ENCODE measurements at places on chromosomes 5 and 9.
A peak's percentile ranks its signal among the peaks of the same experiment; 100 is the strongest.

DNA sequence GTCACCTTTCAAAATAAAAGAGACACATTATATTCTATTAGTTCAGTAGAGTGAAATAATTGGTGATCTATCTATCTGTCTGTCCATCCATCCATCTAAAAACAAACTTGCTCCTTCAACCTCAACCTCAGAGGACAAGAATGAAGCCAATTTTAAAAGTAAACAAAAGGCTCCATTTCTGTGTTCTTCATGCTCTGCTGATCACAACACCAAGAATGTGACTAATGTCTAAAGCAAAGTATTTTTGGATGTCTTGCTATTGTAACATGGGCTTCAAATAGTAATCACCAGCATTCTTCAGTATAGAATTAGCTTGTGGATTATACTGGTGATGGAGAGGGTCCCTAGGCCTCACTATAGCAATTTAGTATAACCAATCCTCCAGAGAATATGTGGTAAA lies 1304.4 kb downstream of the MAT2B start:
- DNase-seq = no peak

DNA sequence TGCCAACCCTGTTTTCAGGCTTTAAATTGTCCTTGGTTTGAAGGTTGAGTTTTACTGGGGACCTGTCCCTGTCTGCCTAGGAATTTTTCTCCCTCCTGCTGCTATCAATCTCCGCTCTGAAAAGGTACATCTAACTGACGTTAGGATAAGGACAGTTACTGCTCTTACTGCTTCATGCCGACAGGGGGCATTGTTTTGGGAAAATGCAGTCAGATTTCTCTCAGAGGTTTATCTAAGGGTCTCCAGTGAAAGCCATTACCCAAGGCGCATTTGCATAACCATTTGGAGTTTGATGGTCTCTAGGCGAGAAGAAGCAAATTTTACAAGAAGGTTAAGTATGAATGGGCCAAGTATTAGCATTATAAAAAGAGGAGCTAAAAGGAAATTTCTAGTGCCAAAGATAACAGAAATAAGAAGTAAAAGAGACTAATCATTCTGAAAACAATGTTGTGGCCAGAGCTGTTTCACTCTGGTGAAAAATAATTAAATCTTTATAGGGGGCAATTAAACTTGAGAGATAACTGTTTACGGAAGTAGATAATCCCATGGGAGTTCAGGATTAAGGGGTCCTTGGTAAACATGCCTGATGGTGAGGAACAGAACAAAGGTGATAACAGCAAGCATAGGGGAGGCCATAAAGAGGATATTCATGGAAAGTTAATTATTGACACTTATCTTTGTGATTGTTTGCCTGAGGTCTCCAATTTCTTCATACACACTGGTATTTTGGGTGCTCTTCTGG lies 605.0 kb downstream of the MTRR start:
- DNase-seq = no peak

DNA sequence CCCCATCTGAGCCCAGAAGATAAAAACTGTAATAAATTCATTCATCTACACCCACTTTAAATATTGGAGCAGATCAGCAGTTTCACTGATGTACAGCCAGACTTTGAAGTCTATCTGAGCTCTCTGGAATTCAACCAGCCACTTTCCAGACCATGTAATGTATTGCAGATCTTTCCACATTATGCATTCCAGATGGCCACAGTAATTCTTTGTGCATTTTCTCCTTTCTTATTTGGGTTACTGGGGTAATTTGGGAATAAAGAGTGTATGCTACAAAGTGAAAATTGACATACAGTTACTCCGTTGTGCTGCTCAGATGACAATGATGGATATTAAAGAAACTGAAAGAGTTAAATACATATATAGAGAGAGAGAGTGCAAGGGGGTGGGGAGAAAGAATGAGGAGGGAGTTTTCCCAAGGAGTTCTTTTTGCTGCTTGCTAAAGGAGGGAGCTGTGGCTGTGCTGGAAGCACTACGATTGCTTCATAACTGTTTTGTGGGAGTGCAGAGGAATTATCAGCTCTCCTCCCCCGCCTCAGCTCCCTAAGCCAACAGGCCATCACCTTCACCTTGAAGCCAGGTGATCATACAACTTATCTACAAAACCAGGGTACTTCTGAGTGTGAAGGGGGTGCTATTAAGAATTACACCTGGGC lies 152.8 kb downstream of the GAS1 start:
- DNase-seq = no peak

- peak; percentile 33 for DNase-seq
Measured at GRCh38 chr5:23820765-23821471, 313.5 kb downstream of the PRDM9 start.

DNA sequence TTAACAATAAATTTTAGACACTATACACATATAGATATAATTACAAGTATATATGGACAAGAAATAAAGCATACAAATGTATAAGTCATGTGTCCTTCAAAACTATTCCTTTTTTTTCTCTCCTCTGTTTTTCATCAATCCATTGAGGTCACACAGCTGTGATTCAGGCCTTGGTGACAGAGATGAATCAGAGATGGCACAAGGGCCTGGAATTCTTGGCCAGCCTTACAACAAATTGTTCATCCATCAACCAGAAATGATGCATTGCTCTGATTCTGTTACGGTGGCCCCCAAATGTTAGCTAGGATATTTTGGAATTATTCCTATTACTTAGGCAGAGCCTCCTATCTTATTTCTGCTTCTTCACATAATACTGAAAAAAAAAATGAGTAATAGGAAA lies 108.7 kb upstream of the MPDZ start:
- no peak for DNase-seq

GRCh38 chr9:135664801-135665794 lies 2.0 kb downstream of the LCN9 start:
- DNase-seq = no peak

- DNase-seq = no peak
Measured at GRCh38 chr5:127567026-127567768, 49.8 kb downstream of the PRRC1 start.

Measured in Ammon's horn (tissue), 1 donor.